ENCODE measurements at places on chromosomes 5 and 9. TPM values are rescaled to one million over a fixed set of nuclear protein-coding genes. Genes with fewer than 3 reads are reported as not detected.

DNA sequence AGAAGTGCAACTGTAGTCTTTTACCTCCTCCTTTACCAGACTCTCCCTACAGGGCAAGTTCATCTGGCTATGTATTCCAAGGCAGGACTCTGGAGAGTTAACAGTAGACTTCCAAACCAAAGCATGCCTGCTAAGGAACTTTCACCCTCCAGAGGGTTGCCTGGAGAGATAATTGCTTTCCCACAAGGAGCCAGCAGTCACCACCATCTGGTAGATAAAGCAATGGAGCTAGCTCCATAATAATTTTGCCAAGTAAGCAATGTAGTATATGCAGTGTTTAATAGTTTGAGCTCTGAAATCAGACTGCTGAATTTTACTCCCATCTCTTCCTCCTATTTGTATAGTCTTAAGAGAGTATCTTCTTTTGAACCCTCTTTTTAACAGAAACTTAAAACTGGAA is 566.8 kb upstream of the PTGER4 start:
- no peak for ATAC-seq

The BARHL1 gene
- not detected for total RNA-seq

GRCh38 chr9:124363326-124364096 is 51.7 kb downstream of the PSMB7 start:
- no peak for ATAC-seq

GRCh38 chr5:116370886-116371285 is 203.7 kb downstream of the SEMA6A start:
- ATAC-seq: peak; percentile 77
